NCI-H2081 (cell line): ENCODE measurements at places on chromosomes 13 and 19.

DNA sequence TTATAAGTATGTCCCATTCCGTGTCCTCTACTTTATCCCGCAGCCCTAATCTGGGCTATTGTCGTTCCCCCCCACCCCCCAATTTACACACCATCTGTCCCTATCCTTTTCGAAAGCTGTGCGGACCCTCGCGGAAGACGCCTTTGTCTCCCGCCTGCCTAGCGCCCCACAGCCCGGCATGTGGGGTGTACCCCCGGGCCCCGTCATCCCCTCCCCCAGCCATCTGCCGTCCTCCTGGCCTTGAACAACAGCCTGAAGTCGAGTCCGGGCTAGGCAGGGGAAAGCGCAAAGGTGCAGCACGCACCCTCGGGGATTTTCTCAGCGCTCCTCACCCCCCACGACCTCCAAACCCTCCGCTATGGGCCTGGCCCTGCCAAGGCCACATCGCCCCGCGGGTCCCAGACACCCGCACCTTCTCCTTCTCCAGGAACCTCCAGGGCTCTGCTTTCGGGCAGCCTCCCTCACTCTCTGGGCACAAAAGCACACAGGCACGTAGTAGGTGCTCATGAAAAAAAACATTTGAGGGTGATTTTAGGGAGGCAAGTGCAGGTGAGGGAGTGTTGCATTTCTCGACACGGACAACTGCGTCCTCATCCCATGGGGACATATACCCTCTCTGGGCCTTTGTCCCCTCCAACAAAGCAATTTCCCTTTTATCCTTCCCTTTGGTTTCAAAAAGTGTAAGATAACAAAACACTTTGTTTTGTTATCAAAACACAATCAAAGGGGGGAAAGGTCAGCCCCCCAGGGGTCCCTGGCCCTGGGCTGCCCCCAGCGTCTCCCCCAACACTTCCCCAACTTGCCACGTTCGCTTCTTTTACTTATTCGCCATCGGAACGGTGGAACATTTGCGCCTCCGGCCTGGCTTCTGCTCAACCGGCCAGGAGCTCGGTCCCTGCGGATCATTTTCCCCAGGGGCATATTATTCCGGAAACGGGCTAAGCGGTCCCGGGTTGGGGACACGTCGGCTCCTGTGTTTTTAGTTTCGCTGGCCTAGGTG is 16.4 kb downstream of the CCDC124 start:
- DNase-seq: no peak

GRCh38 chr19:58401840-58402421 is 6.5 kb downstream of the RNF225 start:
- DNase-seq: no peak

- DNase-seq: peak; percentile 87
These were observed 624.8 kb downstream of the DACH1 start for GRCh38 chr13:71242201-71242600.

DNA sequence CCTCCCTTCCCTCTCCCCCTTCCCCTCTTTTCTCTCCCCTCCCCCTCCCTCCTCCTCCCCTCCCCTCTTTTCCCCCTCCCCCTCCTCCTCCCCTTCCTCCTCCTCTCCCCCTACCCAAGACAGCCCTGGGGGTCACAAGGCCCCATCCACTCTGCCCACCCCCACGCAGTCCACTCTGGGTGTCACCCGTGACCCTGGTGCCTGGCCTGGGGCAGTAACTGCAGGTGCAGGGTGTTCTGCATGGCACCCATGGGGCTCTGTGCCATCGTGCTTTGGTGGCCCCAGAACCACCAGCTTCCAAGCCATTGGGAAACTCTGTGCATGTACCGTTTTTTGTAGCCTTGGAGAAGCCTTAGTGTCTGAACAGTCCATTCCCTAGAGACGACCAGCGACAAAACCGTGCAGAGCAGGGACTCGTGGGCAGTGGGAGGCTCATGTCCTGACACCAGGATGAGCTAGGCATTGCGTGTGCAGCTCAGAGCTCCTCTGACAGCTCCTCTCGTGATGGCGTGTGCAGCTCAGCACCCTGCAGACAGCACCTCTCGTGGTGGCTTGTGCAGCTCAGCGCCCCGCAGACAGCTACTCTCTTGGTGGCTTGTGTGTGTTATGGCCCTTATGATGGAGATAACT is 43.7 kb upstream of the F7 start:
- DNase-seq: no peak

DNA sequence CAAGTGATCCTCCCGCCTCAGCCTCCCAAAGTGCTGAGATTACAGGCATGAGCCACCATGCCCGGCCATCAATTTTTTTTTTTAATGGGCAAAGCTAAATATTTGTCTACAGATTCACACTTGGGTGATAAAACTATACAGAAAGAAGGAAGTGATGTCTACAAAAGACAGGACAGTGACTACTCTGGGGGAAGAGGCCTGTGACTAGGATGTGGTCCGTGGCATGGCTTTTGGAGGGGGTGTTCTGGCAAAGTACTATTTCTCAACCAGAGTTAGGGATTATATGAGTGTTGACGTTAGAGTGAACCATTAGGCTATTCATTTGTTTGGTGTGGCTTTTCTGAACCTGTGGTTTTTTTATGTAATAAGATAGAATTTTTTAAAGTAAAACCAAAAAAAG is 42.7 kb downstream of the INSR start:
- DNase-seq: no peak

DNA sequence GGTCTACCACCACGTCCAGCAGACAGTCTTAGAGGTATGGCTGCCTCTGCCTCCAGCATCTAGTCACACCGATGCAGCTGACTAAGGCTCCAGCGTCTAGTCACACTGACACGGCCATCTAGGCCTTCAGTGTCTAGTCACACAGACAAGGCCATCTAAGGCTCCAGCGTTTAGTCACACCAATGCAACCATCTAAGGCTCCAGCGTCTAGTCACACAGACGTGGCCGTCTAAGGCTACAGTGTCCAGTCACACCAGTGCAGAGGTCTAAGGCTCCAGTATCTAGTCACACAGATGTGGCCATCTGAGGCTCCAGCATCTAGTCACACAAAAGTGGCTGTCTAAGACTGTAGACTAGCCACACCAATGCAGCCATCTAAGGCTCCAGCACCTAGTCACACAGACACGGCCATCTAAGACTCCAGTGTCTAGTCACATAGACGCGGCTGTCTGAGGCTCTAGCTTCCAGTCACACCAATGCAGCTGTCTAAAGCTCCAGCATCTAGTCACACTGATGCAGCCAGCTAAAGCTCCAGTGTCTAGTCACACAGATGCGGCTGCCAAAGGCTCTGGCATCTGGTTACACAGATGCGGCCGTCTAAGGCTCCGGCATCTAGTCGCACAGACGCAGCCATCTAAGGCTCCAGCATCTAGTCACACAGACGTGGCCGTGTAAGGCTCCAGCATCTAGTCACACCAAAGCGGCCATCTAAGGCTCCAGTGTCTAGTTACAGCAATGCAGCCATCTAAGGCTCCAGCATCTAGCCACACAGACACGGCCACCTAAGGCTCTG is 55.1 kb downstream of the KLF2 start:
- DNase-seq: no peak

GRCh38 chr19:35080613-35081170 is 34.9 kb upstream of the FXYD3 start:
- no peak for DNase-seq

GRCh38 chr13:50587645-50588373 is 255.7 kb downstream of the DLEU7 start:
- DNase-seq: no peak

DNA sequence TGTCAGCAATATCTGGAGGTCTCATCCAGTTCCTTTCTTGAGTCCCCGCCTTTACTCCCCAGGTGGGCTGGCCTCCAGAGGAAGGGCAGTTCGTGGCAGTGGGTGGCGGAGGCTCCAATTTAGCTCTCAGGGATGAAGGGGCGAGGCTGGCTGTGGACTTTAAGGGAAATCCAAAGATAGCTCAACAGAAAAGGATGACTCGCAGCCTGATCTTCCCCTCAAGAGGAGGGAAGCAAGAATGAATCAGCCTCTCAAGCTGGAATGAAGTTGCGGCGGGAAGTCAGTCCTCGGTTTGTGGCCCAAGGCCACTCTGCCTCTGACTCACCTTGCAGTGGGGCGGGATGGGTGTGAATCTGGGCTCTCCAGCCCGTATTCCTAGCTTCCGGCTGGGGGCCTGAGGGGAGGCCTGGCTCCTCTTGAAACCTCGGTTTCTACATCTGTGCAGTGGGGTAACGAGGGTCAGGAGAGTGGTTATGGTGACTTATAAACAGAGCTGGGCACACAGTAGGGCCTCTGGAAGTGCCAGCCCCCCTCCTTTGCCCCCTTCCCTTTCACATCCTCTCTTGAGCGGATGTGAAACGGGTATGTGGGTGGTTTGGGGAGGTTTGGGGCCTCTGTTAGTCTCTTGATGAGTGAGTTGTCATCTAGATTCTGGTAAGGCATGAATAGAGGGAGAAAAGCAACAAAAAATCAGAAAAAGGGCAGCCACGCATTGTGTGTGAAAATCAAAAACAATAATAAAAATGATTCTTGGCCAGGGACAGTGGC is 10.5 kb upstream of the SMG9 start:
- DNase-seq: no peak

DNA sequence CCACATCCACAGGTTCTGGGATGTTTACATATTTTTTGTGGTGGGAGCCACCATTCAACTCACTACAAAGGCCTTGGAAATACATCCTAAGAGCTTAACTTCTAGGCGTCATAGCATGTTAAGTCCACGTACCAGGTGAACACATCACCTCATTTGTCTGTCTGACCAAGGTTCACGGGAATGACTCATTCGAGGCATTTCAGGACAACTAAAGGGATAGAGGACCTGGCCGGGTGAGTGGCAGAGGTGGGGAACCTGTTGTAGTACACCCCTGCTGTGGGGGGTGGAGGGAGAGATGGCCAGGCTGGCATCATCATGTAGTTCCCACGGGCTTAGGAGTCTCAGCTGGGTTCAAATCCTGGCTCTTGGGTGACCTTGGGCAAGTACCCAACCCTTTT is 51.5 kb downstream of the BICRA start:
- DNase-seq: no peak

DNA sequence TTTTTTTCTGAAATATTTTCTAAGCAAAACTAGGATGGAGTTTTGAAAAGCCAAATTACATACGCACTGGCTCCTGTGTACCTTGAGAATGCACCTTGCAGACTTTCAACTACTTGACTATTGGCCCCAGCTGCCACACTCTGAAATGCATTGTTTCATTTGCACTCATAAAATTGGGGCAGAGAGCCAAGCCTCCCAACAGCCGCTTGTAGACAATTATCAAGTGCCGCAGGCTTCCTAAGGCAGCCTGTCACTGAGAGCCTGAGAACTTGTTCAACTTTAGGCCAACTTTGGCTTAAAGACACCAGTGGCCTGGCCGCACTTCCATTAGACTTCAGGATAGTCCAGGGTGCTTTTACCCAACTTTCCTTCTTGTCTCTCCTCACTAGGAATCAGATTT is 115.7 kb upstream of the STARD13 start:
- peak; percentile 48 for DNase-seq

DNA sequence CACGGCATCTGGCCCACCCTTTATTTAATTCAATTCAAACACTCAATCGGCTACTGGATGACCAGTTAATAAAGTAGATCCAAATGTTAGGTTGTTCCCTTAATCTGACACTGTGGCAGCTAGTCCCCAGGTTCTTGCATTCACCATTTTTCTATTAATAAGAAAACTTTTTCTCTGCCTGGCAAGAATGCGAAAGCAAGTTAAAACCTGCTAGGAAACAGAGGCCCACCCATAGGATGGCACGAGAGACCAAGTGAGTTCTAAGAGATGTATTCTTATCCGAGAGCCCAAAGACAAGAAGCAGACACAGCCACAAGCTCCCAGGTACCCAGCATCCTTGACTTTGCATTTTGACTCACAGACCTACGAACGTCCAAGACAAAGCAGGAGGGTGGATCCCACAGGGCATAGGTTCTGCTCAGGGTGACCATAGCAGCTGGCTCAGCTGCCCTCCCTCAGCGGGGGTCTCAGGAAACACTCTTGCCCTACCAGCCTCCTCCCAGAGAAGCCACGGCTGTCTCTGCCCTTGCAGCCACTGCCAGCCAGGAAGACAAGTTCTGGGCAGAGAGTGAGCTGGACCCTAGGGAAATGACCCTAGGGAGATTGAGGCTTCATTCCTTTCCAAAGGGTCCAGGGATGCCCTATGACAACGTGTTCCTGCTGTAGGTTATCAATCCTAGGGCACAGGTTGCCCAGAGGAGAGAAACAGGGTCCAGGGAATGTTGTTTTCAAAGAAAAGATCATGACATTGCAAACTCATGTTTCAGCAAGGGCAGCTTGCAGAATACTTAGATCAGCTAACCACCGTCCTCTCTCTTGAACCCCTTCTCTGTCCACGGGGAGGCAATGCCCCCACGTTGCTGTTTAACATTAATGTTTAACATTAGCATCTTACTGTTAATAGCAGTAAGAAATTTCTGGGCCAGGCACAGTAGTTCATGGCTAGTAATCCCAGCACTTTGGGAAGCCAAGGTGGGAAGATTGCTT is 147.2 kb upstream of the ZNF507 start:
- DNase-seq: no peak

GRCh38 chr19:8682931-8683330 is 15.7 kb downstream of the ACTL9 start:
- DNase-seq: no peak

DNA sequence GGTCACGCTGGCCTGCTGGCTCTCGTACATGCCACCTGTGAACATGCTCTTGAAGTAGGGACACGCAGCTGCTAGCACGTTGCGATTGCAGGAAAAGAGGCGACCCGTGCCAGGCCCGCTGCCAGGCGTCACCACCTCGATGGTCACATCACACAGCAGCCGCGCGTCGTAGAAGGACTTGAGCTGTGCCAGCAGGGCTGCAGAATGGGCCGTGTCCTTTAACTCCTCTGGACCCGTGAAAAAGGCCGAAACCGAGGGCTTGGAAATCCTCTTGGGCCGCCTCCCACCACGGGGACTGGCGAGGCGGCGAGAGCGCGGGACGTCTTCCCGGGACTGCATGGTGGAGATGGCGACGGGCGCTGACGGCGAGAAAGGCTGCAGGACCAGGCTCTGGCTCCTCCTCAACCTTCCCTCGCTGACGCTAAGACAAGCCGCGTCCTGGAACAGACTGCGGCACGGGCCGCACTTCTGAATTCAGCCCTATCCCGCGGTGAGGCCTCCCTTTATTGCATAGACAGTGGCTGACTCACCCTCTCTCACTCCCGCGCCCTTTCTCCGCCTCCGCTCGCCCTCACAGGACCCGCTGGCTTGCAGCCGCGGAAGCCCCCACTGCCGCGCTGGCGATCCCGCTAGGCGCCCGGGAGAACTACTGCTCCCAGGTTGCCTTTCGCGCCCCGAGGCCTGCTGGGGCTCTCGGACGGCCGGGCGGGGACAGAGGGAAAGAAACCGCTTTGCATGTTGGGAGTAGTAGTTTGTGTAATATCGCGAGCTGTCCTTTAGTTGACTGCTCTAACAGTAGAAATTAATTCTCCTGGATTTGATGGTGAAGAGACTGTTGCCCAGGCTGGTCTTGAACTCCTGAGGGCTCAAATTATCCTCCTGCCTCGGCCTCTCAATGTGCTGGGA is at the start of gene KBTBD7:
Gene KBTBD7 (minus strand): TSS at position 651 of the 906 bp plus-strand sequence. CDS start 312 bp downstream, at position 339.
- DNase-seq: peak; percentile 89

GRCh38 chr13:29892151-29892550 is 41.7 kb upstream of the UBL3 start:
- peak; percentile 79 for DNase-seq
